Naive B cell (primary cell): ENCODE measurements at places on chromosomes 7 and 10.

DNA sequence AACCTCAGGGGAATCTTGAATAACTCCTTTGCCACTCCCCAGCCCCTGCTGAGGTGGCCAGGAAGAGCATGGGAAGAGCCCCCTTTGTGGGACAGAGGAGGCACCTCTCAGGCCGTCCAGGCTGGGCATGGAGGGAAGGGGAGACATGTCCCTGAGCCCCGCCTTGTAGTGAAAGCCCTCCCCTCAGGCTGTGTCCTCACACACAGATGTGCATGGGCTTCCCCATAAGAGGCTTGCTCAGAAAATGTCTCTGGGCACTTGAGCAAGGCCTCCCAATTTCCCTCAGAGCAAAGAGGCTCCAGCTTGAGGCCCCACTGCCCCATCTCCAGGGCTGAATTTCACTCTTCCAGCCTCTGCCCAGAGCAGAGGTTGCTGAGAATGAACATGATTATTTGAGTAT, 3.8 kb downstream of the TMEM72 start:
- DNase-seq: no peak

GRCh38 chr7:7582596-7582995, 15.9 kb downstream of the MIOS start:
- DNase-seq: no peak

GRCh38 chr7:40921589-40922315, 781.1 kb downstream of the INHBA start:
- DNase-seq: no peak

DNA sequence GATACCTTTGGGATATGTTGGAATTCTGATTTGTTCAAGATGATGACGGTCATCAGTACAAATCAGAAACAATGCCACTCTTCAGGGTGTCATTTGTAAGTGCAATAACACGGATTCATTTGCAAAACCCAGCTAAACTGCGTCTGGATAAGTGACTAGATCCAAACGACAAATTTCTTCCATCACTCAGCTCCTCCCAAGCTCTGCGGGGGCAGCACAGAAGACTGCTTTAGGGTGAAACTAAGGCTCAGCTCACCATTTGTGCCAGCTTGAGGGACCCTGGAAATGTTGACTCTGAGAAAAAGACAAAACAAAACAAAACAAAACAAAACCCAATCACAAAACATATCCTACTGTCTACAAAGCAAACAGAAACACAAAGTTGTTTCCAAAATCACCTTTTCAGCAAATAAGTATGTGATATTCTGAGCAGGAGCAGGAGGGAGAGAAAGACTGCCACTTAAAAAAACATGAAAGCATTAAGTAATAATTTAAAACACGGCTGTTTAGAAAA, 8.0 kb downstream of the EVX1 start:
- no peak for DNase-seq

- no peak for DNase-seq
Observed at GRCh38 chr7:68955656-68956055, 642.6 kb upstream of the AUTS2 start.

DNA sequence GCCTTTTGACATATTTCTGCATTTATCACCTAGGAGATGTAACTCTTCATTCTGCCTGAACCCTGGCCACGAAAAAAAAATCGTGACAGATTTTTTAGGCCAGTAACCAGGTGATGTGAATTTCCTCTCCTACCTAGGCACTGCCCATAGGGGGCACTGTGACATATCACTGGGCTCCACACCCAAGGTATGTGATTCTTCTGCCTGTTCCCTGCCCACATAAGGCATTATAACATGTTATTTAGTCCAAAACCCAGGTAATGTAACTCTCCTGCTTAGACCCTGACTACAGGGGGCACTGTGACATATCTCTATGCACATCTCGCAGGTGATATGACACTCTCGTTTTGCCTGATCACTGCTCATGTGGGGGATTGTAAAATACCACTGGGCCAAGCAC, 29.5 kb upstream of the ZNF107 start:
- no peak for DNase-seq

DNA sequence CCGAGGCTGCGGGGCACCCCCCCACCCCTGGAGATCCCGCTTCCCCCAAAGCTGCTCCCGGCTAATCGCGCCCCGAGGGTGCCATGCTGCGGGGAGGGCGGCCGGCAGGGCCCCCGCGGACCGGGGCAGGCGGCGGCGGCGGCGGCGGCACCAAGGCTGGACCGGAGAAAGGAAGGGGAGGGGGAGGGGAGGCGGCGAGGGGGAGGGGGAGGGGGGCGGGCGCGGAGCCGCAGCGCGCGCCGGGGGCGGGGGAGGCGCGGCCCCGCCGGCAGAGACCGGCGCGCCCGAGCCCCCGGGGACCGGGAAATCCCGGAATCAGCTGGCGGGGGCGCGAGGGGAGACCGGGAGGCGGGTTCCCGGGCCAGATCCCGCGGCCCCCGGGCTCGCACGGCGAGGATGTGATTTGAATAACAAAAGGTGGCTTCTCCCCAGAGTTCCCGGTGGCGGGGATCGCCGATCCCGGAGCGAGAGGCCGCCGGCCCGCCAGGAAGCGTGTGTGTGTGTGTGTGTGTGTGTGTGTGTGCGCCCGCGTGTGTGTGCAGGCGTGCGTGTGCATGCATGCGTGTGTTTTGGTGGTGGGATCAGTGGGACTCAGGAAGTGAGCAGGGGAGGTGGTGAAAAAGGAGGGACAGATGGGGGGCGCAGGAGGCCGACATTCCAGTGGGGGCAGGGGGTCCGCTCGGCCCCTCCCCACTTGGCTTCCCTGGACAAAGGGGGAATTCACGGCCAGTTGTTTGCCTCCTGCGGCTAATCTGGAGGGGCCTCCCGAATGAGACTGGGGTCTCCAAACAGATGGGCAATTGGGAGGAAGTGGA, 99.5 kb downstream of the HIP1 start:
- DNase-seq: peak; percentile 26

DNA sequence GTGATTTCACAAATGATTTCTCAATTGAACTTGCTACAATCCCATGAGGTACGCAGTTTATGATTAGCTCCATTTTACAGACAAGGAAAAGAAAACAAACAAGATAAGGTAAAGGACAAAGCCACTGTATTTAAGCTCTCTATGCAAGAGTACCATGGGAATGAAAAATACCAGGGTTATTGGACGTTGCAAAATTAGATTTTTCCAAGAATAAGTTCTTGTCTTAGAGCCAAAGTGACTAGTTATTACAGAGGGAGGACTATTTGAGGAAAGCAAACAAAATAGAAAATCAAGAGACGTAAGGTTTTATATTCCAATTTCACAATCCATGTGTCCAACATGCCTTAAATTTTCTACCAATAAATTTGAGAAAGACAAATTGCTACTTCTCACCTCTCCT, 97.9 kb upstream of the PTN start:
- DNase-seq: no peak

DNA sequence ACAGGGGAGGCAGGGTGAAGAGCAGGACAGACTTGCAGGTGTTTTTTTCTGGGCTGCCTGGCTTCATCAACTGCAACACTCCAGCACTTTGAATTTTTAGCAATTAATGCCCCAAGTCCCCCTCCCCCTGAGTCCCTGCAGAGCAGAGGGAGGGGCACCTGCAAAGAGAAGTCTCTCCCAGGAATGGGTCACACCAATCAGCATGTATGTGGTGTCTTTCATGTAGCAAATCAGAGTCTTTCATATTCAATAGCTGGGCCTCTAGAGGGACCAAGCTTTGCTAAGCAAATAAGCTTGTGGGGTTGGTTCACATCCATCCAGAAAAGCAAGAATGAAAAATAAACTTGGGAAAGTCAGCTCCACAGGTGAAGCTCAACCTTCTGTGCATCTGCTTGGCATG, 90.7 kb downstream of the PARP12 start:
- DNase-seq: no peak

- DNase-seq: no peak
Observed at GRCh38 chr7:77246026-77246640, 46.5 kb upstream of the FGL2 start.

GRCh38 chr10:18659819-18660535, 746 bp downstream of the ARL5B start:
- DNase-seq: no peak

- no peak for DNase-seq
Observed at GRCh38 chr7:67637023-67637358, 640.4 kb downstream of the TYW1 start.

GRCh38 chr10:27245836-27246235, 5.2 kb upstream of the ACBD5 start:
- DNase-seq: no peak

DNA sequence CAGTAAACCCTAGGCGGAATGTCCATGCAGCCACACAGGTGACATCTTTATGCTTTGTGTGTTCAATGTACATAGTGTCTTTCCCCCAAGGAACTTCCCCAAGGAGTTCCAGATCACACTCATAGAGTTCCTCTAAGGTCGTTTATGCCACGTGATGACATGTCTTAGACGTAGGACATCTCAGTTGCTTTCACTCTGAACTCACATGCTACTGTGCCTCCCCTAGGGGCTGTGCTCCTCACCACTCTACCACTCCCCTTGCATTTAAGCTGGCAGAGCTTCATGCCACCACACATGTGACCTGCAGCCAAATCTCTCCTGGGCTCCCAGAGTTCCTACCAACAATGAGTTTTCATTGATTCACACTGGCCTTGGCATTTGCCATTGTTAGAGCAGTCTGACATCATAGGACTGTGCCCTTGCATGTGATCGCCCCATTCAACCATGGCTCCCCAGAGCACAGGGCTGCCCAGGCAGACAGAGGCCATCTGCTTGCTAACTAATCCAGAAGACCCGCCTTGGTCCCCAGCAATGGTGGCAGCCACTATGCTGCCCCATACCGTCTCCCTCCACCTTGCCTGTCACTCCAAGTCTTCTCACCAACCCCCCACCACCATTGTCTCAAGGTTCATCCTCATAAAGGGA, 95.3 kb upstream of the MACROH2A2 start:
- no peak for DNase-seq

DNA sequence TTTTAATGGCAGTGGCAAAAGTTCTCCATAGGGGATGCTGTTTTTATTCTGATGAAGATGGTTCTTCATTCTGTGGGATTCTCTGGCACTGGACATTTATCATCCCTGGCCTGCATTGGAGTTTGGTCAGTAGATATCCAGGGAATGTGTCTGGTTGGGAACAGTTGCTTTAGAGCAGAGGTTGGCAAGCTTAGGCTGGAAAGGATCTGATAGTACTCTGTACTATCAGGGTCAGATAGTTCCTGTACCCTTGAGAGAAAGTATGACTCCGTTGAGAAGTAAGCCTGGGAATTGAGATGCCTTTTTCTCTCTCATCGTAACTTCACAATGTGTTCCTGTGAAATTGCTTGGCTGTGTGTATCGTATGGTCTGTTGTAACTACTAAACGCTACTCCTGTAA, 244.1 kb downstream of the POLR1F start:
- DNase-seq: no peak

DNA sequence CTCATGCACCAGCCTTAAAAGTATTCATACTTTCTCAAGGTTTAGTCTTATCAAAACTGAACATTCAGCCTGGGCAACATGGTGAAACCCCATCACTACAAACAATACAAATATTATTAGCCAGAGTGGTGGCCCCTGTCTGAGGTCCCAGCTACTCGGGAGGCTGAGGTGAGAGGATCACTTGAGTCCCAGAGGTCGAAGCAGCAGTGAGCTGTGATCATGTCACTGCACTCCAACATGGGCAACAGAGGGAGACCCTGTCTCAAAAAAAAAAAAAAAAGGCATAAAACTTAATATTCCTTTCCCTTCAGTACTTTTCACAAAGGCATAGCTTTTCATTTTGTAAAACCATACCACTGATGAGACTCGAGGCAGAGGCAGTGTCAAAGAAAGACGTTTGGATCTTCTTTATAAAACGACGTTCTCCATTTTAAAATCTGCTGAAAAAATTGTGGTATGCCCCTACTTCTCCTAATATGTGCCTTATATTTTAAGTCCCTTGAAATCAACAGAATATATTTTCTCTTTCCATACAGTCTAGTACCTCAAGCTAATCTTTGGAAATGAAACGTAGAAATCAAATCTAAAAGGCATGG, 1.9 kb downstream of the NSUN6 start:
- DNase-seq: no peak

DNA sequence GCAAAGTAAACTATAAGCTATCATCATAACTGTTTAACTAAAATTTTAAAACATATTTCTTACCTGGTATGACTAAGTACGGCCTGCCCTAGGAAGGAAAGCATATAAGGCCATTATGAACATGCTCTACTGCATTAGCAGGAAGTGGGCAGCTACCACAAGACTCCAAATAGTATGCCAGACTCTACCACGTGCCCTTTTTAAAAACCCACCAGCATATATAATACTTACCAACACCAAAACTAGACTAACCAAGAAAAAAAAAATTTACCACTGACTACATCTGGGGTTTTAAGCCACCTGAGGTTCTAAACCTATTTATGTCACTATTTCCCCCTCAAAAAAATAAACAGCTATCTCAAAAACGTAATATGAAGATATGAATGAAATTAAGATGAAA, 30.1 kb downstream of the NUDCD3 start:
- peak; percentile 73 for DNase-seq

DNA sequence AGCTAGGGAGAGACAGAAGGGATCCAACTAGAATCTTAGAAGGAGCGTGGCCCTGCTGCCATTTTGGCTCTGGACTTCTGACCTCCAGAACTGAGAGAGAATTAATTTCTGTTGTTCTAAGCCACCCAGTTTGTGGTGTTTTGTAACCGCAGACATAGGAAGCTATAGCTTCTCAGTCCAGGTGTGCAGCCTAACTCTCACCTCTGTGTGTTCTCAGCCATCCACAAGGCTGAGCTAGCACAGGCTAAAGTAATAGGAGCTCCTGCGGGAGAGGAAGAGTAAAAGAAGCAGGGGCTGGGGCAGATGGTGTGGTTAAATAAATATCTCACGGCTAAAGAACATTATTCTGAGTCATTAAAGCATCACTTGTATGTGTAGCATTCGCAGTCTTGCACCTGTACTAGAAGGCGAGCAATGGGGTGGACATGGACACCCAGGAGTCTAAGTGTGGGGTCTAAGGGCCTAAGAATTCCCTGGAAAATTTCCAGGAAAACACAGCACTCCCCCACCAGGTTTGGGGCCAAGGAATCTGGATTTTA, 94.1 kb downstream of the AOAH start:
- no peak for DNase-seq

DNA sequence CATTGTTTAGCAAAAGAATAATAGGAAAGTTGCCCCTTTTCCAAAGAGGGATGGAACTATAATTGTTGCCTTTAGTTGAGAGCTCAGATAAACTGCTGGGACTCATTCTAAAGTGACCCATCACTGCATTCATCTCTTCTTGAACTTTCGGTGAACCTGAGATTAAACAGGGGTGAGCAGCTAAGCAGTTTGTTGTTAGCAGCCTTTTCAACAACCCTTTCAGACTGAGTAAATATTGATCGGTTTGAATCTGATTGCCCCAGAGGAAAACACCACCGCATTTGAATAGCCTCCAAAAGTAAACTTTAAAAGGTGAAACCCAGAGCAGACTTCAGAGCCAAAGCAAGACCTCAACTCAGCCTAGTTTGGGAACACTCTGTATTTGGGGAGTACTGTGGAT, 4.7 kb downstream of the HOXA1 start:
- no peak for DNase-seq

DNA sequence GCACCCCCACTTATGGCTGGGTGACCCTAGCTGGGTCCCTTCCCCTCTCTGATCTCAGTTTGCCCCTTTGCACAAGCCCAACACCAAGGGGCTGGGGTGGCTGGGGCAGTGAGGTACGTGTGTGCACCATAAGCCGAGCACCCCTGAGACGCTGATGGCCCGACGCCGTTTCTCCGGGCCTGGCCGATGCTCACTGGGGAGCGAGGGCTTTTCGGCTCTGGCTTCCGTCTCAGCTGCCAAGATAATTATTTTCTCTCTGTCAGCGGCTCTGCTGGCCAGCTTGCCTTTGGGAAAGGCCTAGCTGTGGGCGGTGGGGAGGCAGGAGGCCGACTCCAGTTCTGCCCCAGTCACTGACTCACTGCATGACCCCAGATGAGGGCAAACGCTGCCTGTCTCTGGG, 91.0 kb downstream of the ZMIZ1 start:
- DNase-seq: no peak
